ENCODE measurements at places on chromosomes 5 and 9.

DNA sequence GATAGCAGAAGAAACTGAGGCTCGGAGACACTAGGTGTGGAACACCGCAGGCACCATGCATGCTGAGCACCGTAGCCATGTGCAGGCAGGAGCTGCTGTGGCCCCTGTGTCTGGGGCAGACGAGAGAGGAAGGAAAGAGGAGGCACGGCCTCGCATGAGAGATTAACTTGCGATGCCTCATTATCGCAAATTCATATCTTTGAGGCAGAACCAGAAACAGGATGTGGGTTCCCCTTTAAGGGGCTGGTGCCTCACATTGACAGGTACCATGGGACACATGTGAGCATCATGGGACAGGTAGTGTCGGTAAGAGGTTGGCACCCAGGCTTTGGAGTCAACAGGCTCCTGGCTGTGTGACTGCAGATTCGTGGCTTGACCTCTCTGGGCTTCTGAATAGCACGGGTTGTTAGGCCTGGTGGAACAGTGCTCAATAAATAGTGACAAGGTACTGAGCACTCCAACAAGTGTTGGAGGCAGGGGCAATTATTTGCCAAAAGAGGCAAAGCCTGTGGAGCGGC is 40.8 kb downstream of the NAIF1 start:
- no peaks in the 10 kb centered on the region for H3K4me1 ChIP-seq
- H3K4me3 ChIP-seq = no peak overlapping the region
- H3K27ac ChIP-seq = no peak overlapping the region
- no peaks in the 10 kb centered on the region for H3K27me3 ChIP-seq
- DNase-seq = no peak
- H3K36me3 ChIP-seq = no peaks in the 10 kb centered on the region

DNA sequence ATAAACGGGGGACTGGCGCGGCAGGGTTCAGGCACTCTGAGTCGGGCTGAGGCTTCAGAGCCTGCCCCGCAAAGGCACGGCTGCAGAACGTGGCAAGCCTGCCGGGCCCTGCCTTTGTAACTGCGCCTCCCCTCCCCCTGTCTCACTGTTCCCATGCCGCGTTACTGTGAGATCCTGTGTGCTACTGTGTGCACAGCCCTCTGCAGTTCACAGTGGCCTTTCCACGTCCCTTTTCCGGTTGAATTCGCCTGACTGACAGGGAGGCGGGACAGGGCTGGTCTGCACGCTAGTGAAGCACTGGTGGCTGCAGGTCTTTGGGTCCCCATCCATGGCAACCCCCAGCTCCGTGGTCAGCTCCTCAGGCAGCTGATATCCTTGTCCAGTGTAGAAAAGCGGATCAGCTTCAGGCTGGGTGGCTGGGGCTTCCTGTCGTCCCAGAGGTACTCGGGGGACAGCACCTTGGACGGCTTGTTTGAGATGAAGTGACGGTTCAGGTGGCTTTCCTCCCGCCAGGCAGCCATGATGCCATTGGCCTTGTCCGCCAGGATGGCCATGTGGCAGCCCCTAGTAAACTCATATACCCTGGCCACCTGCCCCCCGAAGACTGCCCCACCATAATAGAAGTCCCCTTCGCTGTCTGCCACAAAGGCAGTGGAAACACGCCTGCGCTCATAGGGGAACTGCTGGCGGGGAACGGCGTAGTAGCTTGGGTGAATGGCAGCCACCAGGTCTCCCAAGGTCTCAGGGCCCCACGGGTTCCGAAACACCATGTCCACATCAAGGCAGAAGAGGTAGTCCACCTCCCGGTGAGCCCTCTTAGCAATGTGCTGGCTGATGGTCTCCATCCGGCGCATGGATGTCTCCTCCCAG is 10.3 kb downstream of the GBGT1 start:
- no peak overlapping the region for H3K27ac ChIP-seq
- no peak for DNase-seq
- H3K27me3 ChIP-seq = no peaks in the 10 kb centered on the region
- H3K36me3 ChIP-seq = no peaks in the 10 kb centered on the region

DNA sequence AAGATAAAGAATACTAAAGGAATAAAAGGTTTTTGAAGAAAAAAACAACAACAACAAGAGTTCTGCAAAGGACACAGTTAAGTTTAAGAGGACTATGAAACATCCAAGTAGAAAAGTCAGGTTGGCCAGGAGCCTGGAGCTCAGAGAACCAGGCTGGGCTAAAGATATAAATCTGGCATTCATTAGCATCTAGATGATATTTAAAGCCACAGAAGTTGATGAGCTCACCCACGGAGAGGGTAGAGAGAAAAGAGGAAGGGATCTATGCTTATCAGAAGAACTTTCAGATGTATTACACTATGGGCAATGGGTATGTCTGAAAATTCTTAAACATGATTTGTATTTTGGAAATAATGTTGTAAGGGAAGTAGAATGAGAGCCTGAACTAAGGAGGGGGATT is 9.9 kb downstream of the MIER3 start:
- no peaks in the 10 kb centered on the region for H3K4me1 ChIP-seq
- peaks cover 75% of the 10 kb centered on the region for H3K36me3 ChIP-seq
- H3K27me3 ChIP-seq = no peaks in the 10 kb centered on the region
- DNase-seq = no peak
- H3K27ac ChIP-seq = no peak overlapping the region

- no peak for DNase-seq
- H3K4me3 ChIP-seq = no peak overlapping the region
- H3K27me3 ChIP-seq = peaks cover 12% of the 10 kb centered on the region
- no peak overlapping the region for H3K27ac ChIP-seq
- H3K4me1 ChIP-seq = no peaks in the 10 kb centered on the region
Measured at GRCh38 chr9:36922548-36922947, 111.5 kb downstream of the PAX5 start.

DNA sequence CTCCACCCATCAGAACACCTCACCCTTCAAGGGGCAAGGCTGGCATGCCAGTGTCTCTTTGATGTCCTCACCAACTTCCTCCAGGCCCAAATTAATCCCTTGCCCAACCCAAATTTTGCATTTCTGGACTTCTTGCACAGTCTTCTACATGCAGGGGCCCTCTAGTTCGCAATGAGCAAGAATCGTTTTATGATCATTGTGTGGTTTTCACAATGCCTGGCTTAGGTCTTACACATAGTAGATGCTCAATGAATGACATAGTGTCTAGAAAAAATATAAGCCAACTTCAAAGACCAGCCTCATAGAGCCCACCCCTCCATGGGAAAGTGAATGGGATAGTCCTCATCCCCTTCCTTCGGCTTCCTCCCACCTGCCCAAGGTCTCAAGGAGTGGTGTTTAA is 9.8 kb upstream of the ESM1 start:
- H3K4me1 ChIP-seq = peaks cover 12% of the 10 kb centered on the region
- no peak for DNase-seq
- no peak overlapping the region for H3K4me3 ChIP-seq
- no peaks in the 10 kb centered on the region for H3K36me3 ChIP-seq
- no peak overlapping the region for H3K27ac ChIP-seq

GRCh38 chr9:136942881-136943230 is 1.7 kb downstream of the FBXW5 start:
- no peaks in the 10 kb centered on the region for H3K27me3 ChIP-seq
- no peak for DNase-seq
- H3K4me1 ChIP-seq = no peaks in the 10 kb centered on the region
- no peak overlapping the region for H3K4me3 ChIP-seq

DNA sequence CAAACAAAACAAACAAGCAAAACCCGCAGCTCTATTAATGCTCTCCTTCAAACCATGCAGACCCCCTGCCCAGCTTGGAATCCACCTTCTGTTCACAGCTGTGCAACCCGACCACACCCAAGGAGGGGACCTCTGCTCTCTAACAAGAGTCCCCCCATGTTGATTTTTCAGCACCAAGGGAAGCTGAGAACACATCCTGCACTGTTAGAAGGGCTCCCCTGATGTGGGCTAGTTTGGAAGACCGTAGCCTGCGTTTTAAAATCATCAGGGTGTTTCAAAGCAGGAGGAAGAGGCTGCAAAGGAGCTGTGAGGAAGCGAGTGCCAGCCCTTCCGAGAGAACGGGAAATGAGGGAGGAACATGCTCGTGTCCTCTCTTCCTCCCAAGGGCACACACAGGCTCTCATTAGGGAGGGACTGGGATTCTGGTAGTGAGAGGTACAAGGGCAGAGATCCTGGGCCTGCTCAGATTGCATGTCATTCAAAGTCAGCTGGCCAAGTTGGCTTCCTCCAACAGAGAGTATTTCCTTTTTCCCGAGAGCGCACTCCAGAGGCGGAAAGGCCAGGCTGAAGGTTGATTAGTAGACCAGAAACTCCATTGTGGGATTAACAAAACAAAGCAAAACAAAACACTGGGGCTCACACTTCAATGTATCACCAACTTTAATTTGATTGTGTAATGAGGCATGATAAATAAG is 185.9 kb downstream of the SEMA6A start:
- no peaks in the 10 kb centered on the region for H3K4me1 ChIP-seq
- no peak for DNase-seq
- no peak overlapping the region for H3K4me3 ChIP-seq
- H3K36me3 ChIP-seq = no peaks in the 10 kb centered on the region
- no peak overlapping the region for H3K27ac ChIP-seq

- H3K27ac ChIP-seq = no peak overlapping the region
- no peak overlapping the region for H3K4me3 ChIP-seq
- no peaks in the 10 kb centered on the region for H3K36me3 ChIP-seq
- H3K4me1 ChIP-seq = peaks cover 13% of the 10 kb centered on the region
- no peaks in the 10 kb centered on the region for H3K27me3 ChIP-seq
Measured at GRCh38 chr9:13590996-13591395, 311.5 kb upstream of the MPDZ start.

GRCh38 chr5:59728356-59728755 is 165.2 kb downstream of the PDE4D start:
- H3K4me3 ChIP-seq = no peak overlapping the region
- no peak overlapping the region for H3K27ac ChIP-seq
- no peaks in the 10 kb centered on the region for H3K36me3 ChIP-seq
- peaks cover 3% of the 10 kb centered on the region for H3K4me1 ChIP-seq
- DNase-seq = no peak
- no peaks in the 10 kb centered on the region for H3K27me3 ChIP-seq

DNA sequence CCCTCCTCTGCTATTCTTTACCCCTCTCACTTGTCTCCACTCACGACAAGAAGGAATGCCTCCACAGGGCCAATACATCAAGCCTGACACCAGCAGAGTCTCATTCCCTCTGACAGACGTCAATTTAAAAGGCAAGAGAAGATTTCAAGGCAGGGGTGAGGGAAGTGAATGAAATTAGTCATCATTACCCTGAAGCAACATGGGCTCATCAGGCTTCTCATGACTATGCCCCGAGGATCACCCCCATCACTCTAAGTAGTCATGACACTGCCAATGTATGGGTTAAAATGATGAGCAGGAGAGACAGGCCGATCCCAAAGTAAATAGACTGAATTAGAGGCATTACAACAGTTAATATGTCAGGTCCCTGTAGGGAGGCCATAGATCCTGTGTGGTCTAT is 504.4 kb downstream of the TLE4 start:
- no peak for DNase-seq
- no peaks in the 10 kb centered on the region for H3K4me1 ChIP-seq
- no peak overlapping the region for H3K4me3 ChIP-seq
- no peaks in the 10 kb centered on the region for H3K36me3 ChIP-seq

DNA sequence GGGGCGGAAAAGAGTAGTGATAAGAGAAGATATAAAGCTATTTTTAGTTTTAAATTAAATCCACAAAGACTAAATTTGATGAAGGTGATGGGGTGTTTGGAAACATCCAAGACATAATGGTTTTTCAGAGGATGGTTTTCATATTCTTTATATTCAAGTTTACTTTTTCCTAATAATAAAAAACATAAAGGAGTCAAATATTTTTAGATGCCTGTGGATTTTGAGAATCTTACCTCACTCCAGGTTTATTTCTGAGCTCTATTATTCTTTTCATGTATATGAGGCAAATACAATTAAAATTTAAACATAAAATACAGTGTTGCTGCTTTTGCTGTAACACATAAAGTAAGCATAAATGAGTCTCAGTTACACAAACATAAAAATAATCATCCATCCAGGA is 22.2 kb downstream of the MRPS30 start:
- H3K36me3 ChIP-seq = peaks cover 4% of the 10 kb centered on the region
- H3K27ac ChIP-seq = no peak overlapping the region
- H3K4me3 ChIP-seq = no peak overlapping the region
- H3K27me3 ChIP-seq = no peaks in the 10 kb centered on the region
- H3K4me1 ChIP-seq = no peaks in the 10 kb centered on the region
- DNase-seq = no peak

DNA sequence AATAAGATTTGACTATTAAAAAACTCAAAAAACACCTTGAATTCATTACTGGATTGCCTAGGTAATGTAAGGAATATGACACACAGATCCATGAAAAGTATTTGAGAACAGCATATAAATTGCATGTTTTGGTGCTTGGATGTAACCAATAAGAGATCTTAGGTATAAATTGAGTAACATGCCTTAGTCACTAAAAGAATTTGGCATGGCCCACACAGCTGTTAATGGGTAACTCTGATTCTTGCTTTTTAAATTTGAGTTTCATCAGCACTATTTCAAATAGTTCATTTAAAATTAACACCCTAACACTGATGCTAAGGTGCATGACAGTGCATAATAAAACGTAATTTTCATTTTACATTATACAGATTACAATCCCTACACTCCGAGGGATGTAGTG is 779.3 kb upstream of the WWC1 start:
- no peak overlapping the region for H3K27ac ChIP-seq
- H3K4me1 ChIP-seq = peaks cover 20% of the 10 kb centered on the region
- H3K4me3 ChIP-seq = no peak overlapping the region
- no peaks in the 10 kb centered on the region for H3K36me3 ChIP-seq
